CD4-positive, alpha-beta memory T cell (primary cell): ENCODE measurements at places on chromosomes 6 and 20. TPM values are rescaled to one million over a fixed set of nuclear protein-coding genes. Genes with fewer than 3 reads are reported as not detected.
A peak's percentile ranks its signal among the peaks of the same experiment; 100 is the strongest.

GRCh38 chr6:124053315-124053714, 249.7 kb downstream of the NKAIN2 start:
- no peak for DNase-seq

- no peak for DNase-seq
These were observed 33.6 kb downstream of the TRAM2 start for GRCh38 chr6:52543262-52543661.

DNA sequence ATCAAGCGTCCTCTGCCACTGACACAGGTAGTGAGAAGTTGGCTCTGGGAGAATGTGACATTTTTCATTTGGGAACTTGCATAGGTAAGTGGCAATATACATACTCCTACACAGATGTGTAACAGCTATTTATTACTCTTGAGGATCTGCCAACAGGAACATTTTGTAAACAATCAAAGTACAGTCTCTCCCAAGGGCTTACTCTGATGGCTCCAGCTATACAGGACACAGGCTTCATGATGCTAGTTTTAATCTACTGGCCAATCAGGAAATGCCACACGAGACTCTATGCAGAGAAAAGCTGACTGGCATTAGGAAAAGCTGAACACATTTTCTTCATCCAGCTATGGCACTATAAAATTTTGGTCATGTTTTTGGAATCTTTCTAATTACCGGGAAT, 57.8 kb downstream of the POPDC3 start:
- DNase-seq, result no peak

DNA sequence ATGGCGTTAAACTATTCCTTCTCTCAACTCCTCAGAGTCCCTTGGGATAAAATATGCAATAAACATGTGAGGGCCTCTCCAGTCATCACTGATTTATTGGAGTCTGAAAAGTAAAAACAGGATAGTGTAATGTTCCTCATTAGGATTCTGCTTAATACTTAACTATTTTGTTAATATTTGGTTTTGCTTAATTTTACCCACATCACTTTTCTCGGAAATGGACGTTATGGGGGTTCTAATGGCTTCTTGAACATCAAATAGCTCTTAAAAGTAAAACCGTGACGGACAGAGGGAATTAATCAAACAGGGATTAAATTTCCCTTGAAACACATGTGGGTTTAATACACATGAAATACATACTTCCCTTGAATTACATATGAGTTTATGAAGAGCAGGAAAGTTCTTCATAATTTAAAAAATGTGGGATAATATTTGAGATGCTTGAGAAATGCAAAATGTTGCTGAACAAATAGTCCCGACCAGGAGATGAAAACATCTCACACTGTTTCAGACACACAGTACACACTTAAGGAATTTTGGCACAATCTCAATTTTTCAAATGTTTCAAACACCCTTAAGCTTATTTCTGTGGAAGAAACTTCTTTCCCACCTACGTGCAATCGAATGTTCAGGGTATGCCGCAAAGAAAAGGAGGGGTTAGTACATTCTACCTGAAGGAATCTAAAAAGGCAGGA, 38.4 kb upstream of the EIF2S2 start:
- DNase-seq, result no peak

DNA sequence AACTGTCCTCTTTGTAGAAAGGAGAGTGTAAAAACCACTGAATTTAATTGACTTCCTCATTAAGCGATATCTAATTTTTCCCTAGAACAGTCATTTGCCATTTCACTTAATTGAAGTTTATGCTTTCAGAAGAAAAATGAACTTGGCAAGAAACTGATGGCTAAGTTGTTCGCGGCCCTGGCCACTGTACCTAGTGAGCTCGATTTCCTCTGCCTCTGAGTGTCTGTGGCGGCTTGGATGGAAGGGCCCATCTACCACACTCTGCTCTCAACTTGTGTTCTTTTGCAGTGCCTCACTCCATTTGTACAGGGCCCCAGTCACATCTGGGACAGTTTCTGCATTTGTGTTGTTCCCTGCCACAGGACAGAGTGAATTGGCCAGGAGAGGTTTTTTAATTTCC, 102.9 kb downstream of the BCAS1 start:
- no peak for DNase-seq

DNA sequence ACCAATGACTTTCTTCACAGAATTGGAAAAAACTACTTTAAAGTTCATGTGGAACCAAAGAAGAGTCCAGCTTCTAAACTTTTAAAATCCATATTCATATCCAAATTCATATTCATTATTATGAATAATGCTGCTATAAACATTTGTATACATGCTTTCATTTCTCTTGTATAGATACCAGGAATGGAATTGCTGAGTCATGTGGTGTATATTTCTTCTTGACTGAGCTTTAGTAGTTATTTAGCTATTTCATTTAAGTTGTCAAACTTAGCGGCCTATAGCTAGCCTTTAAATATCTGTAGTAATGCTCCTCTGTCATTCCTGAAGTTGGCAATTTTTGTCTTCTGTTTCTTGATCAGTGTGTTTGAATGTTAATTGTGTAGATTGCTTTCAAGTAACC, 19.8 kb upstream of the SMIM28 start:
- DNase-seq, result no peak

- DNase-seq, result no peak
These were observed 75.6 kb downstream of the INSM1 start for GRCh38 chr20:20443504-20443903.

DNA sequence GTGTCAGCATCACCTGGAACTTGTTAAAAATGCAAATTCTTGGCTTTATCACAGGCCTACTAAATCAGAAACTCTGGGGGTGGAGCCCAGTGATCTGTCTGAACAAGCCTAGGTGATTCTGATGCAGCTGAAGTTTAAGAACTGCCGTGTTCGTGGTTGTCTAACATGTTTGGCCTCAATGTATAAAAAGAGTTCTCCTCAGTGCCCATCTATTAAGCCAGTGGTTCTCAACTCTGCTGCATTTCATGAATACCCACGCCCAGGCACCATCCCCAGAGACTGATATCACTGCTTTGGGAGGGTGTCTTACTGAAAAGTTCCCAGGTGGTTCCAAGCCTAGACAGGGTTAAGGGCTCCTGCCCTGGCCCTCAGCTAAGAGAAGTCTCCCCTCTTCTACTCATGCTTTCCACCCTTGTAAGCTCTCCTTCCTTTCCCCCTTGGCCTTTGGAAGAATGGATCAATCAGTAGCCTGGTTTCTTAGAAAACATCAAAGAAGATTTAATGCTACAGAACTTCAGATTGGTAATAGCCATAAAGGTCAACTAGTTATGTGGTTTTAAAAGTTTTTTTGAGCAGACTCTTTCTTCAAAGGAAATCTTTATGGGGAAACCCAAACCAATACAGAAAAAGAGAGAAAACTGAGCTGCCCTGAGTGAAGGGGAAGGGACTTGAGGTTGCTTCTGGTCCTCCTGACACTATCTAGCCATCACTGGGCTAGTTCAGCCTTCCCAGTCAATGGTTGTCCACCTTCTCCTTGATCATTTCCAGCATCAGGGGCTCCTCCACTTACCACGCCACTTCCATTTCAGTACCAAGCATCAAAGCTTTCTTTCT, 38.9 kb upstream of the TNFAIP3 start:
- DNase-seq, result no peak

- no peak for DNase-seq
These were observed 2.5 kb downstream of the GRM4 start for GRCh38 chr6:34143196-34143883.

DNA sequence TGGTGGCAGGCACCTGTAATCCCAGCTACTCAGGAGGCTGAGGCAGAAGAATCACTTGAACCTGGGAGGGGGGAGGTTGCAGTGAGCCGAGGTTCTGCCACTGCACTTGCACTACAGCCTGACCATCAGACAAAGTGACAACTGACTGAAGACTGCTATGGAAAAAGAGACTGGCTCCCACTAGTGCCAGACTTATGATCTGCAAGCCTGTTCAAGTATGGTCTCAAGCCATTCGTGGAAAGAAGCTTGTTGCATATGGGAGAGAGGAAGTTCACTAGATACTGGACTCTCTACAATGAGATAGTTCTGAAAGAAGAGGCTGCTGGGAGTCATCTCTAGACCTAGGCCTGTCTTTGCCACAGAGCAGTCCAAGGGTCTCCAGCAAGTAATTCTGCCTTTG, 26.7 kb downstream of the MDN1 start:
- peak; percentile 3 for DNase-seq

DNA sequence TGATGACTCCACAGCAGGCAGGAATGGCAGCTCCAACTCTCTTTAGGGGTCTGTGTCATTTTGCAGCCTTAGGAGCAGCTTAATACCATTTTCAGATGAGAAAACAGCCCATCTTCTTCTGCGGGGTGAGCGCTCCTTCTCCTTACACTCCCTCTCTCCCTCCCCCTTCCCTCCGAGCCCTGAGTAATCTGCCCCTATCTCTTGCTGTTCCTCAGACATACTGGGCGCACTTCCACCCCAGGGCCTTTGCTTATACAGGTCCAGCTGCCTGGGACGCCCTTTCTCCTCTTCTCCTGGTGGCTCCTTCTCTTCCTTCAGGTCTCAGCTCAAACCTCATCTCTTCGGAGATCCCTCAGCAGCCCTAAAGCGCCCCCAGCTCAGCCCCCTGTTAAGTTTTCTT, 54.8 kb downstream of the SNAI1 start:
- DNase-seq, result no peak

GRCh38 chr20:50865591-50865990, 65.6 kb downstream of the ADNP start:
- DNase-seq, result no peak

DNA sequence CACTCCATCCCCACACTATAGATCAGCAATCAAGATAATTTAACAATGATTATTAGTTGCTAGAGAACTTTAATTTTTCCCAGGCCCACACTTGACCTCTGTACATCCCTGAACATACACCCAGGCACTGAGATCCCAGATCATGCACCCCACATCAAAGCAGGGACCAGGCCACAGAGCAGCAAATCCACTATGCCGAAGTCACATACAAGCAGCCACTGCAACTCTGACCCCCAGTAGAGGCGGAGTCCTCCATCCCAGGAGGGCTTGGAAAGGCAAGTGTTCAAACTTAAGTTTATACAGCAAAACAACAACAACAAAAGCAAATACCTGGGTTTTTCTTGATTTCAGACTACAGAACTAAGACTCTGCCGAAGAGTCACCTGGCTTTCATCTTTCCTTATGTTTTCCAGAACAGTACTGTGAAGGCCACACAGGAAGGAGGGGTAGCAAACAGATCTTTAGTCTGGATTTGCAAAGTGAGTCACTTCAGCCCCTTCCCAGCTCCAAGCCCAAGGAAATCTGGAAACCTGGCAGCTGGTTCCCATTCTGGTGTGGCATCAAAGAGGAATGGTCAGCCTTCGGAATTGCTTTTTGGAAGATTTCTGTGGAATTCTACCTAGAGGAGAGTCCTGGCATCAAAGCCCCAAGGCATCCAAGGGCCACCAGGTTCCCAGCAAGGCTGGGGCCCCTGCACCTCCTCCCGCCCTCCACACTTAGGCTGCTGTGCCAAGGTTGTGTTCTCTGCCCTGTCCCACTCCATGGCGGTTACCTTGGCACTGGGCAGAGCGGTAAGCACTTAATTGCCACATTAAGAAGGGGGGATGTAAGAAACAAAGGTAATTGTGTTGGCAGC, 7.3 kb downstream of the JAG1 start:
- DNase-seq, result no peak

GRCh38 chr20:4038047-4038459, 22.7 kb upstream of the RNF24 start:
- DNase-seq, result peak; percentile 88

DNA sequence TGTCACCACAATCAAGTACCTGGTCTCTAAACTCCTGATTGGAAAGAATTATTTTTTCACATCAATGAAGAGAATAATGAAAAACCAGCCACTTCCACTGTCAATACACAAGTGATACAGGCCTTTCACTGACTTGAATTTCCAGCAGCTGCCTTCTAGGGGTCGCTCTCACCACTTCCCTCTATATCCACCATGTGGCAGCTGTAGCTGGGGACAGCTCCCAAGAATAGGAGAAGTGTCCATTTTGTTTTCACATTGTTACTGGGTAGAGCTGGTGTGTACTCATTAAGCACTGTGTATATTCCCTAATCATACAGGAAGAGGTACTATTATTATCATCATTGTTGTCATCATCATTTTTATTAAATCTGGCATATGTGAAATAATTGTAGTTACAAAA, 438.4 kb upstream of the SPTLC3 start:
- no peak for DNase-seq

- peak; percentile 75 for DNase-seq
These were observed 927 bp downstream of the ASXL1 start for GRCh38 chr20:32358883-32359632.

DNA sequence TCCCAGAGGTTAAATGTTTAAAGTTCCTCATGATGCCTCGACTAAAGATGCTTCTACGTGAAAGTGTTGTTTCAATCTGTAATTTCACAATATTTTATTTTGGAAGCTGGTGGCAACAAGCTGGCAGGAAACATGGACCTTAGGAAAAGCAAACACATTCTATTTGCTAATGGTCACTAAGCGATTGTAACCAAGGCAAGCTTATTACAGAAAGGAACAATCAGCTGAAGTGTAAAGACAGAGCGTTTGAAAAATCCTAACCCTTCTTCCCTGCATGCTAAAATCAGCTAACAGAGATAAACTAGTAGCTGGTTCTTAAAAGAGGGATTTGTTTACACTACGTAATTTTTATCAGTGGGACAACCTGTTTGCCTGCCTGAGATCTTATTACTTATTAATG, 50.0 kb downstream of the IL20RA start:
- no peak for DNase-seq

- no peak for DNase-seq
These were observed 190.1 kb downstream of the KCNQ5 start for GRCh38 chr6:72811971-72812421.

- no peak for DNase-seq
These were observed 32.7 kb upstream of the SNAP25 start for GRCh38 chr20:10185741-10186558.

DNA sequence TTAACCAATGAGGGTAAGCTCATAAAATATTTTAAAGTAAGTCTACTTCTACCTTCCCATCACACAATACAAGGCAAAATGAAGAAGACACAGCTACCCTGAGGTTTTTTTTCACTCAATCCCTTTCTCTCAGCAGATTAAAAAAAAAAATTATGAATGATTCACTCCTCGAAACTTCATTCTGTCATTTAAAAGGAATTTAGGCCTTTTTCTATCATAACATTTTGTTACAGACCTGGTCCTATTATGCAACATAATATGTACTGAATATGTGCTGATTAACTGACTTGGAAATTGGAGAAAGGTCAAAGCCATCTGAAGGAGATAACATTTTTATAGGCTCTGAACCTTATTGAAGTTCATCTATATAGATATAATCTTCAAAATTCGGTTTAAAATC, 45.5 kb downstream of the PRL start:
- no peak for DNase-seq

GRCh38 chr6:130525408-130525807, 159.6 kb downstream of the TMEM200A start:
- DNase-seq, result no peak

- no peak for DNase-seq
These were observed 52.1 kb downstream of the BMP2 start for GRCh38 chr20:6819599-6819998.

GSTA4 gene
- not detected for total RNA-seq

KCNK16 gene
- not detected for total RNA-seq

MLIP gene
- total RNA-seq, result not detected

ADAM33 gene
- not detected for total RNA-seq

TCF21 gene
- total RNA-seq, result not detected

MYCT1 gene
- total RNA-seq, result not detected

TXLNB gene
- 1.6 TPM for total RNA-seq

CAPN11 gene
- total RNA-seq, result not detected
